ENCODE measurements at places on chromosomes 13 and 19.
A peak's percentile ranks its signal among the peaks of the same experiment; 100 is the strongest.

GRCh38 chr13:48078251-48078656 is 16.6 kb downstream of the MED4 start:
- peaks cover 82% of the 10 kb centered on the region for H3K36me3 ChIP-seq
- peak overlapping the region; percentile 8 for H3K27ac ChIP-seq
- H3K27me3 ChIP-seq: no peaks in the 10 kb centered on the region
- no peak for DNase-seq

DNA sequence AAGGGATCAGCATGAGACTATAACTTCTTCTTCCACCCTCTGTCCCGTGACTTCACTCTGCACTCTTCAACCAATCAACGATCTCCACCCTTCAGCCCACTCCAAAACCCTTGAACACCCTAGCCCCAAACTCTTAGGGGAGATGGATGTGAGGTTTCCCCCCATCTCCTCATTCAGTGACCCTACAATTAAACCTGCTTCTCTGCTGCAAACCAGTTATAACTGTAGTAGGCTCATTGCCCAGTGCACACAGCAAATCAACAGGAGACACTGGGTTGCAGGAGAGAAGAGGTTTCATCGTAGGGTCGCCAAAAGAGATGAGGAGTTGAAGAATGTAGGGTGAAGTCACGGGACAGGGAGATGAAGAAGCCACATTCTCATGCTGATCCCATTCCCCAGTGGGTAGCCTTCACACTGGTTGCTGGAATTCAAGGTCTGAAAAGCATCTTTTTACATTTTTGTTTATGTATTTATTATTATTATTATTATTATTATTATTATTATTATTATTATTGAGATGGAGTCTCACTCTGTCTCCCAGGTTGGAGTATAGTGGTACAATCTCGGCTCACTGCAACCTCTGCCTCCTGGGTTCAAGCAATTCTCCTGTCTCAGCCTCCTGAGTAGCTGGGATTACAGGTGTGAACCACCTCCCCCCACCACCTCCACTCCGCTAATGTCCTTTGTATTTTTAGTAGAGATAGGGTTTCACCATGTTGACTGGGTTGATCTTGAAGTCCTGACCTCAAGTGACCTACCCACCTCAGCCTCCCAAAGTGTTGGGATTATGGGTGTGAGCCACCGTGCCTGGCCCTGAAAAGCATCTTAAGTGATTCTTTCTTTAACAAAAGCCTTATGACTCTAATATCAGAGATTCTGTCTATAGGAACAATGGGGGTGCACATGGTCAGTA is 5.8 kb upstream of the CYP2S1 start:
- no peaks in the 10 kb centered on the region for H3K4me1 ChIP-seq
- H3K27ac ChIP-seq: no peak overlapping the region
- peaks cover 24% of the 10 kb centered on the region for H3K27me3 ChIP-seq

- no peaks in the 10 kb centered on the region for H3K4me1 ChIP-seq
- no peaks in the 10 kb centered on the region for H3K27me3 ChIP-seq
- no peaks in the 10 kb centered on the region for H3K36me3 ChIP-seq
- H3K27ac ChIP-seq: no peak overlapping the region
These were observed 20.7 kb downstream of the LYPD3 start for GRCh38 chr19:43444531-43445287.

GRCh38 chr19:10450853-10451609 is 30.7 kb downstream of the PDE4A start:
- H3K27ac ChIP-seq: no peak overlapping the region
- H3K4me1 ChIP-seq: no peaks in the 10 kb centered on the region
- peak; percentile 60 for DNase-seq
- peaks cover 4% of the 10 kb centered on the region for H3K36me3 ChIP-seq
- no peak overlapping the region for H3K4me3 ChIP-seq

- H3K36me3 ChIP-seq: no peaks in the 10 kb centered on the region
- H3K4me3 ChIP-seq: no peak overlapping the region
- no peaks in the 10 kb centered on the region for H3K27me3 ChIP-seq
- H3K27ac ChIP-seq: no peak overlapping the region
These were observed 19.0 kb upstream of the IL17D start for GRCh38 chr13:20684546-20684945.

- H3K27me3 ChIP-seq: no peaks in the 10 kb centered on the region
- no peak overlapping the region for H3K27ac ChIP-seq
- no peaks in the 10 kb centered on the region for H3K4me1 ChIP-seq
- H3K36me3 ChIP-seq: no peaks in the 10 kb centered on the region
- DNase-seq: no peak
- H3K4me3 ChIP-seq: no peak overlapping the region
These were observed 562.5 kb downstream of the GPC5 start for GRCh38 chr13:91960947-91961346.

- no peaks in the 10 kb centered on the region for H3K27me3 ChIP-seq
- no peaks in the 10 kb centered on the region for H3K36me3 ChIP-seq
These were observed 11.9 kb downstream of the GADD45B start for GRCh38 chr19:2487842-2488241.

DNA sequence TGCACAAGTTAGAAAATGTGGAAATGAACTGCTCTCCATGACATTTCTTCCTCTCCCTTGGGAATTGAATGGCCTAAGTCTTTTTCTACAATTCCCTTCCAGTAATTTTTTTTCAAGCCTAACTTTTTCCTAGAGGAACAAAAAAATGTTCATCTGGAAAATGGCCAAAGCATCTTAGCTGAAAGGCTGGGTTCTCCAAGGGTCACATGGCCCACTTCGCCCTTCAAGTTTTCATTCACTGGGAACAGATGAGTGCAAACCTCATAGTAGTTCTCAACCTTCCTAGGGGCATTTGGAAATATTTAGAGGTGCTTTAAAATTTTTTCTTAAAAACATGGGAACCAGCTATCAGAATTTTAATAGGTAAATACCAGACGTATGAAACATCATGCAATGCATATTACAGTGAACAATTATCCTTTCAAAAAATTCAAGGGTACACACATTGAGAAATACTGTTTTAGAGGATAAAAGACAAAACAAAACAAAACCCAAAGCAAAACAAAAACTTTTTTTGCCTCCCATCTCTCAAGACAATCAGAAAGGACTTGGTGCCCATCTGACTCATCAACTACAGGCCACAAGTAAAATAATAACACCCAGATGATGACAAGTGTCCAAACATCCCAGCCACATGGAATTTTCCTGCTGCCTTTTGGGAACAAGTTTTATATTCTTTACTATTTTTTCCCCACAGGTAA is 208.8 kb downstream of the SLITRK6 start:
- no peaks in the 10 kb centered on the region for H3K4me1 ChIP-seq
- H3K4me3 ChIP-seq: no peak overlapping the region
- no peak for DNase-seq
- H3K36me3 ChIP-seq: no peaks in the 10 kb centered on the region
- no peaks in the 10 kb centered on the region for H3K27me3 ChIP-seq
- no peak overlapping the region for H3K27ac ChIP-seq

GRCh38 chr19:17762505-17763229 is 11.4 kb downstream of the FCHO1 start:
- H3K27ac ChIP-seq: no peak overlapping the region
- H3K27me3 ChIP-seq: no peaks in the 10 kb centered on the region
- DNase-seq: peak; percentile 79
- H3K4me3 ChIP-seq: no peak overlapping the region
- no peaks in the 10 kb centered on the region for H3K36me3 ChIP-seq

- no peak for DNase-seq
- no peak overlapping the region for H3K27ac ChIP-seq
- no peaks in the 10 kb centered on the region for H3K36me3 ChIP-seq
- H3K4me3 ChIP-seq: no peak overlapping the region
These were observed 398.9 kb downstream of the IRS2 start for GRCh38 chr13:109387471-109387870.

DNA sequence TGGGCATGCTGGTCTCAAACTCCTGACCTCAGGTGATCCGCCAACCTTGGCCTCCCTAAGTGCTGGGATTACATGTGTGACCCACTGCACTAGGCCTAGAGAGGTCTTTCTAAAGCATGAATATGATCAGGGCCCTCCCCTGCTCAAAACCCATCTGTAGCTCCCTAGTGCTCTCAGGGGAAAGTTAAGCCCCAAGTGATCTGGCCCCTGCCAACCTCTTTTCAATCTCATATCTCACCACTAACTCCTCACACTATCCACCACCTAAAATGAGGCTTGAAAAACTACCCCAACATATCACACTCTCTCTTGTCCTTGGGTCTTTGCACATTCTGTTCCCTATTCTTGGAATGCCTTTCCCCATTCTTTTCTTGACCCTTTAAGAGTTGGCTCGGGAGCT is 2.0 kb upstream of the DMWD start:
- peaks cover 22% of the 10 kb centered on the region for H3K4me1 ChIP-seq
- peaks cover 8% of the 10 kb centered on the region for H3K36me3 ChIP-seq
- DNase-seq: no peak
- no peaks in the 10 kb centered on the region for H3K27me3 ChIP-seq

GRCh38 chr13:101944521-101944920 is 457.3 kb downstream of the FGF14 start:
- H3K36me3 ChIP-seq: no peaks in the 10 kb centered on the region
- DNase-seq: no peak
- no peaks in the 10 kb centered on the region for H3K27me3 ChIP-seq
- no peaks in the 10 kb centered on the region for H3K4me1 ChIP-seq

DNA sequence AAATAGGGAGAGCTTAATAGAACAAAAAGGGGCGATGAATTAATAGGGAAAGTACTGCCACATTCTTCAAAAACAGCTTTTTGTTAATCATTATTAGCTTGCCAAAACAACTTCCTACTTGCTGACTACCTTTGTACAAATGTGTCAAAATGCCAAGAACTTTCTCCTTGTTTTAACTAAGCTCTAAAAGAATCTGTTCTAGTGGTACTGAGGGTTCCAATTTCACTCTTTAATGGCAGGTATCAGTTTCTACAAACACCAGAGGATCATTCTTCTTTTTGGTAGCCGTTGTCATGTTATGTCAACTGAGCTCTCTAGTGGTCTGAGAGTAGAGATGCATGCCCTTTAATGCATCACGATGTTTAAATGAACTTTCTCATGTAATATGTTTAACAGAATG is 29.4 kb upstream of the FBXL3 start:
- no peak overlapping the region for H3K27ac ChIP-seq
- DNase-seq: no peak
- no peaks in the 10 kb centered on the region for H3K27me3 ChIP-seq
- no peak overlapping the region for H3K4me3 ChIP-seq

DNA sequence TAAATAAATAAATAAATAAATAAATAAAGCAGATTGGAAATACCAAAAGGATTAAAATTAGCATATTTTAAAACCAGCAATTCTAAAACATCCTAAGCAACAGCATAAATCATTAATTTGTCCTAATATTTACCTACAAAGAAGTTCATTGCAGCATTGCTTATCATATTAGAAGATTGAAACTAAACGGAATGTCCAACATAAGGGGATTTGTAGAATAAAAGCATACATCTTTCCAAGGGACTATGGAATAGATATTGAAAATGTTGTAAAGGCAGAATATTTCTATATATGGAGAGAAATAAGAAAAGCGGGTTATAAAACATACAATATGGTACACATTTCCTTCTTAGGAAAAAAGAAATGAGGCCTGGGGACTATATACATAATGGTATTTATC is 71.1 kb upstream of the RFC3 start:
- DNase-seq: no peak
- peaks cover 9% of the 10 kb centered on the region for H3K4me1 ChIP-seq
- H3K36me3 ChIP-seq: no peaks in the 10 kb centered on the region
- no peaks in the 10 kb centered on the region for H3K27me3 ChIP-seq

- no peaks in the 10 kb centered on the region for H3K27me3 ChIP-seq
- no peaks in the 10 kb centered on the region for H3K36me3 ChIP-seq
- DNase-seq: no peak
- H3K4me3 ChIP-seq: no peak overlapping the region
These were observed 314.7 kb downstream of the ITGBL1 start for GRCh38 chr13:101767131-101767530.

DNA sequence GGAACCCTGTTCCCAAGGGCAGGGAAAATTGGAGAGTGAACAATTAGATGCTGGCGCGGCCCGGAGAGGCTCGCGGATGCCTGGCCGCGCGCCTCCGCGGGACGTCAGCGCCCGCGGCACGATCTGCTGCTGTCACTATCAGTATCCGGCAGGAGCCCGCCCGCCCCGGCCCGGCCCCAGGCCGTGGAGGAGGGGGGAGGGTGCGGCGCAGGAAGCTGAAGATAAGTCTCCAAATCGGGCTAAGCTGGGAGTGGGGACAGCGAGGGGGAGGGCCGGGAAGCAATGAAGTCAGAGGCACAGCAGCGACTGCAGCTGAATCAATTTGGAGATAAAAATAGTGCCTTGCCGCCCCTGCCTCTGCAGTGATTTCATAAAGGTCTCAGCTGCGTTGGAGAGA is 441.5 kb upstream of the KLF12 start:
- peaks cover 9% of the 10 kb centered on the region for H3K4me1 ChIP-seq
- no peaks in the 10 kb centered on the region for H3K36me3 ChIP-seq
- no peaks in the 10 kb centered on the region for H3K27me3 ChIP-seq
- peak overlapping the region; percentile 27 for H3K27ac ChIP-seq

DNA sequence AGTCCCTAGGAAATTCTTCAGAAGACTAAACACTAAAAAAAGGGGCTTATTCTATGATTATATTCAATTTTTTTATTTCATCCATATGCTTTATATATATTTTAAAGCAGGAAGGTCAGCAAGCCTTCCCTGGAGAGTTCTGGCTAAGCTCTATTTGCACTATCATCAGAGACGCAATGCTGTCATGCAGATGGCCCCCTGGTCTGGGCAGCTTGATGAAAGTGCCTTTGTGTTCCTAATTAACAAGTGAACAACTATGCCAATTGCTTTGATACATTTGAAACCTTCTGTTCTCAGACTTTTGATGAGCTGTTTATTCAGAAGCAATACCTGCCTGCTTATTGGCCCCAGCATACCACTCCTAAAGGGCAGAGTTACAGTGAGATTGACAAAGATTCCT is 1344.6 kb downstream of the OLFM4 start:
- no peaks in the 10 kb centered on the region for H3K36me3 ChIP-seq
- no peaks in the 10 kb centered on the region for H3K27me3 ChIP-seq
- H3K4me3 ChIP-seq: no peak overlapping the region
- H3K4me1 ChIP-seq: no peaks in the 10 kb centered on the region
- no peak overlapping the region for H3K27ac ChIP-seq
- no peak for DNase-seq

- H3K4me3 ChIP-seq: no peak overlapping the region
- no peaks in the 10 kb centered on the region for H3K27me3 ChIP-seq
- peaks cover 4% of the 10 kb centered on the region for H3K4me1 ChIP-seq
- peak; percentile 80 for DNase-seq
- H3K36me3 ChIP-seq: peaks cover 47% of the 10 kb centered on the region
- no peak overlapping the region for H3K27ac ChIP-seq
These were observed 11.5 kb downstream of the PLEKHA4 start for GRCh38 chr19:48856921-48857320.

All from osteoblast (primary cell).